ENCODE measurements at places on chromosomes 12 and 14.
A peak's percentile ranks its signal among the peaks of the same experiment; 100 is the strongest.

- no peak for DNase-seq
These were observed 170.6 kb downstream of the MED13L start for GRCh38 chr12:116106870-116107269.

DNA sequence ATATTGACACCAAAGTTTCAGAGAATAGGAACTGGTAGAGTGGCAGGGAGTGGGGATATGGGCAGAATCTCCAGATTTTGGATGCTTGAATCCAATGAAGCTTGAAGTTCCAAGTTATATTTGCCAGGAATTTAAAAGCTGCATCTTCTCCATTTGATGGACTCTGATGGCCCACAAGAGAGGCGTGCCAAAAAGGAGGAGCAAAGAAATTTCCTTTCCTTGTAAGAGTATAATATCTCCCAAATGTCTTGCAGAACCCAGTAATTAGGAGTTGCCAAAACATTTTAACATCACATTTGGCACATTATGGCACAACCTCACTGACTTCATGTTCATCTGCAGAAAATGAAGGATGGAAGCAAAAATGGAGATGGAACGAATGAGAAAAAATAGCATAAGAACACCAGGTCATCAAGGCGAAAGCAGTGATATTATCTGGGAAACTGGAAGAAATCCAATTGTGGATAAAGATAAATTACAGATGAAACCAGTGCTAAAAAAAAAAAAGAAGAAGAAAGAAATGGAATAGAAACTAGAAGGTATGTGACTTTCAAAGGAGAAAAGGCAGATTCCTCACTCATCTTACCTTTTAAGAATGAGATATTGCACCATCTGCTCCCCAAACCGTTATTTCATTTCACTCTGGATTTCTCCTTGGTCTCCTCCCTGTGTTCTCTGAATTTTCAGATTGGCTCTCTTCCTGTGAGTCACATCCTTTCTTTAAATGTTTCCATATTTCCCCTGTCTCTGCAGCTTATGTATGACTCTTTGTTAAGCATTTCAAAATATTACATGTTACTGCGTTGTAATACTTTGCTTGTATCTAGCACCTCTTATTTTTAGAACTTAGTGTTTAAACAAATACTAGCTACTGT is 13.5 kb upstream of the FLRT2 start:
- DNase-seq = no peak

GRCh38 chr14:79413734-79414428 is 797.4 kb downstream of the DIO2 start:
- DNase-seq = no peak

GRCh38 chr14:88422047-88422446 is 36.6 kb downstream of the SPATA7 start:
- DNase-seq = no peak

- DNase-seq = no peak
These were observed 148.6 kb downstream of the ANO4 start for GRCh38 chr12:100942984-100943749.

GRCh38 chr14:69610874-69611171 is 573 bp upstream of the SUSD6 start:
- no peak for DNase-seq

DNA sequence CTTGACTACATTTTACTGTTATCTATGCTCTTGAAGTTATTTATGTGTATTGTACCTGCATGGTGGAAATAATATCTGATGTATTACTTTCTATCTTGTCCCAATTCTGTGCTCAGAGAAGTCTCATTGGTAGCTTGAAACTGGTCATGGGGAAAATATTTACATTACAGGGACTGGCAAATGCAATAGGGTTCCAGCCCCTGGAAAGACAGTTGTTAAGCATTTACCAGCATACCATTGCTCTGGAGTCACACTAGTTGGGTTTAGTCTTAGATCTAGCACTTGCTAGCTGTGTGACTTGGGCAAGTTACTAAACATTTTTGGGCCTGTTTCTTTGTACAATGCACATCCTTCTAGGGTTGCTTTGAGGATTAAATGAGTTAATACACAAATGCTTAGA is 86.3 kb upstream of the NRXN3 start:
- DNase-seq = no peak

- DNase-seq = no peak
These were observed 412.9 kb downstream of the RAD51B start for GRCh38 chr14:68232300-68233055.

DNA sequence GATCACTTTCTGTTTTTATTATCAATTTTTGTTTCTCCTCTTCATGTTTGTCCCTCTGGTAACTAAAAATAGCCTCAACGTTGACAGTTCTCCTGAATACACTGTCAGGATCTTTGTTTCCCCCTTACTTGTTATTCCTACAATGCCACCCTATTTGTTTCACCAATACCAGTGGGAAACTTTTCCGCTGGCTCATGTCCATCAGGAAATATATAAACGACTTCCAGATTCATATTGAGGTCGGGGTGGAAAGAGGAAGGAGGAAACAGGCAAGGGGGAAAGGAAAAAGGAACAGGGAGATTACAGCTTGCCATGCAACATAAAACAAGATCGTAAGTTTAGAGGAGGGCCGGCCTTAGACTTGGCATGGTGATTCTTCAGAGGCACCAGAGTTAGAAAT is 61.7 kb downstream of the BTBD7 start:
- DNase-seq = no peak

GRCh38 chr12:6735448-6736191 is 11.8 kb downstream of the COPS7A start:
- DNase-seq = no peak

- DNase-seq = no peak
These were observed 144.5 kb downstream of the EPS8 start for GRCh38 chr12:15644700-15645099.

GRCh38 chr12:124609041-124609989 is 41.9 kb upstream of the NCOR2 start:
- peak; percentile 77 for DNase-seq

GRCh38 chr14:59570122-59570521 is 6.5 kb downstream of the CCDC175 start:
- no peak for DNase-seq

- DNase-seq = no peak
These were observed 318.9 kb downstream of the SNAPC1 start for GRCh38 chr14:62081012-62081612.

GRCh38 chr12:44431647-44432343 is 444.3 kb downstream of the NELL2 start:
- DNase-seq = no peak

DNA sequence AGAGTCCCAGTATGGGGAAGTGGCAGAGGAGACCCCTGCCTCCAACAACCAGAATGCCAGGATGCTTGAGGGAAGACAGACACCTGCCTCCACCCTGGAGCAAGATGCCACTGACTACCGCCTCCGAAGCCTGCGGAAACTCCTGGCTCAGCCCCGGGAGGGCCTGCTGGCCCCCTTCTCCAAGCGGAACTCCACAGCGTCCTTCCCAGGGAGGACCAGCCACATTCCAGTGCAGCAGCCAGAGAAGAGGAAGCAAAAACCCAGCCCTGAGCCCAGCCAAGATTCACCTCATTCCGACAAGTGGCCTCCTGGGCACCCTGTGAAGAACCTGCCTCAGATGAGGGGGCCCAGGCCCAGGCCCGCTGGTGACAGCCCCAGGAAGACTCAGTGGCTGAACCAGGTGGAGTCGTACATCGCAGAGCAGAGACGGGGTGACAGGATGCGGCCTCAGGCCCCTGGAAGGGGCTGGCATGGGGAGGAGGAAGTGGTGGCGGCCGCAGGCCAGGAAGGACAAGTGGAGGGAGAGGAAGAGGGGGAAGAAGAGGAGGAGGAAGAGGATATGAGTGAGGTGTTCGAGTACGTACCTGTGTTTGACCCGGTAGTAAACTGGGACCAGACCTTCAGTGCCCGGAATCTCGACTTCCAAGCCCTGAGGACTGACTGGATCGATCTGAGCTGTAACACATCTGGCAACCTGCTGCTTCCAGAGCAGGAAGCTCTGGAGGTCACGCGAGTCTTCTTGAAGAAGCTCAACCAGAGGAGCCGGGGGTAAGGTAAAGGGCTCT is 93.7 kb downstream of the B4GALNT3 start:
- no peak for DNase-seq

GRCh38 chr12:105587237-105587636 is 256.7 kb downstream of the C12orf75 start:
- DNase-seq = no peak

DNA sequence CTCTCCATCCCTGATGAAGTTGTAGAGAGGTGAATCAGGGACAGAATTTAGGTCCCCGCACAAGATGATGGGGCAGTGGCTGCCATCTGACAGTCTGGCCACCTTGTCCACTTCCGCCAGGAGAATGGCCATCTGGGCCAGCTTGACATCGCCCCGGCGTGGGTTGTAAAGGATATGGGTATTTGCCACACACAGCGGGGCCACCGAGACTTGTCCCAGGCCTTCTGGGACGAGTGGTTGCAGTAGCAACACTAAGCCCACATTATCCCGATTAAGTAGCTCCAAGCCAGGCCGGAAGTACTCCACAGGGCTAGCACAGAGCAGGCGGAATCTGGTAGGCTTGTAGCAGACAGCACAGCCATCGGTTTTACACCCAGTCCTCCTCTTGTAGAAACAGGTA is 6.2 kb downstream of the ANGEL1 start:
- DNase-seq = no peak

- no peak for DNase-seq
These were observed 260.6 kb upstream of the GARIN6 start for GRCh38 chr12:99386907-99387306.

DNA sequence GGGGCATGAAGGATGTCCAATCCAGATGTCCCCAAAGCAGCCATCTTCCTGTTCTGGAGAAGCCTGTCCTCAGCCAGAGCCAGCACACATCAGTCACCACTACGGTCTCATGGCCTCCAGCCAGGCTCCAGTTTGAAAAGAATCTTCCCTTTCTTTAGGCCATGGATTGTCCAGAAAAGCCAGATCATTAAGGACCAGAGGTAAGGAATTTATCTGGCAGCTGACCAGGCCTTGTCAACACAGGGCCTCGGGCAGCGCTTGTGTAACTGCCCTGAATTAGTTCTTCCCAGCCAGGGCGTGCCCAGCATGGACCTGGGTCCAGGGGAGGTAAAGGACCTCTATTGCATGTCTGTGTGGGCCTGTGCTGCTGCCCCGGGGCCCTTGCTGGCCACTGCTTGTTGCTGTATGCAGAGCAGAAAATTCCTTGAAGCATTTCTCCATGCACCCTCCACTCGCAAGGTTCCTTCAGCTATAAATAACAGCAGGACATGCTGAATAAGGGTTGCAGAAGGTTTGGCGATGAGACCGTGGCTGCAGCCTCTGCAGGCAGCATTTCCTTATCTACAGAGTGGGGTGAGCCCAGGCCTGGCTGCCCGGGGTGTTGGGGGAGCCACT is 21.7 kb upstream of the VPS37B start:
- no peak for DNase-seq

DNA sequence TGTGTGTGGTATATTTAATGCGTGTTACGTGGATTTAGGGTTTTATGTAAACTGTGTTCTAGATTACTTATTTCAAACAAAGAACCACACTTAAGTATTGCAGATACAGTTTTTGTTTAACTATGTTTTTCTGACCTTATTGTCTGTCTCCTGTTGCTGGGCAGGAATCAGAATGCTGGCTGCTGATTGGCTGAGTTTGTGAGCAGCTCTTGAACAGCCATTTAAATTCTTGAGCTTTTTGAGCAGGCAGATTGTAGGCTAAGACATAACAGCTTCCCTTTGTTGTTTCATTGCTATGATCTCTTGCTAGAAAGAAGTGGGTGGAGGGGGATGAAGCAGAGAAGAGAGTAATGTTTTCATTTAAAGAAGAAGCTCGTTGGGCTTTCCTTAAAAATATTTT is 52.2 kb downstream of the ATF7IP start:
- peak; percentile 53 for DNase-seq

- no peak for DNase-seq
These were observed 55.5 kb downstream of the PPM1A start for GRCh38 chr14:60304509-60304908.

DNA sequence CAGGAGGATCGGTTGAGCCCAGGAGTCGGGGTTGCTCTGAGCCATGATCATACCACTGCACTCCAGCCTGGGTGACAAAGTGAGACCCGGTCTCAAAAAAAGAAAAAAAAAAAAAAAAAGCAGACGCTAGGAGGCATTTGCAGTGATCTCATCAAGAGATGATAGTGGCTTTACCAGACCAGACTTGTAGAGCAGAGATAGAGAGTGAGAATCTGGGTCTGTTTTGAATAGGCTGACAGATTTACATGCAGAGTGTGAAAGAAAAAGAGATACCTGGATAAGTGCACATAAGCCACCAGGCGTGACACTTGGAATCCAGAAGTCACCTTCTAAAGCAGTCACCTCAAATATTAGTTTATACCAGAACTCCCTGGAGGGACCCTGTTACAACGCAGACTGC is 21.1 kb upstream of the FLRT2 start:
- no peak for DNase-seq

DNA sequence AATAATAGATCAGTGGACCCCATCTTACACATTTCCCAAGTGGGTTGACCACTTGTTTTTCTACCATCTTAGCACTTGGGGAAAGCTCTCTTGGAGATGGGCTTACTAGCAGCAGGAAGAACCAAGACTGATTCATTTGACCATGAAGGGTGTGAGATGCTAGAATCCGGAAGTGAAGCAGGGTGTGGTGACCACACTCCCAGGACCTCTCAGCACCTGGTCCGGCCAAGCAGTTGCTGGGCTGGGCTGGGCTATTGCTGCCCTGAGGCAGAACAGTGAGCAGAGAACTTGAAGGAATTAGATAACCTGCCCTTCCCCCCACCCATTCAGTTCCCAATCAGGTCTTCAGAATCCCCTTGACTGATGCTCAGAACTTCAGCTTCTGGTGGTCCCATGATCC is 24.4 kb downstream of the ADCY6 start:
- no peak for DNase-seq

GRCh38 chr12:23944067-23944466 is 5.4 kb downstream of the SOX5 start:
- DNase-seq = no peak

GRCh38 chr12:552466-552865 is 92.7 kb downstream of the B4GALNT3 start:
- no peak for DNase-seq

DNA sequence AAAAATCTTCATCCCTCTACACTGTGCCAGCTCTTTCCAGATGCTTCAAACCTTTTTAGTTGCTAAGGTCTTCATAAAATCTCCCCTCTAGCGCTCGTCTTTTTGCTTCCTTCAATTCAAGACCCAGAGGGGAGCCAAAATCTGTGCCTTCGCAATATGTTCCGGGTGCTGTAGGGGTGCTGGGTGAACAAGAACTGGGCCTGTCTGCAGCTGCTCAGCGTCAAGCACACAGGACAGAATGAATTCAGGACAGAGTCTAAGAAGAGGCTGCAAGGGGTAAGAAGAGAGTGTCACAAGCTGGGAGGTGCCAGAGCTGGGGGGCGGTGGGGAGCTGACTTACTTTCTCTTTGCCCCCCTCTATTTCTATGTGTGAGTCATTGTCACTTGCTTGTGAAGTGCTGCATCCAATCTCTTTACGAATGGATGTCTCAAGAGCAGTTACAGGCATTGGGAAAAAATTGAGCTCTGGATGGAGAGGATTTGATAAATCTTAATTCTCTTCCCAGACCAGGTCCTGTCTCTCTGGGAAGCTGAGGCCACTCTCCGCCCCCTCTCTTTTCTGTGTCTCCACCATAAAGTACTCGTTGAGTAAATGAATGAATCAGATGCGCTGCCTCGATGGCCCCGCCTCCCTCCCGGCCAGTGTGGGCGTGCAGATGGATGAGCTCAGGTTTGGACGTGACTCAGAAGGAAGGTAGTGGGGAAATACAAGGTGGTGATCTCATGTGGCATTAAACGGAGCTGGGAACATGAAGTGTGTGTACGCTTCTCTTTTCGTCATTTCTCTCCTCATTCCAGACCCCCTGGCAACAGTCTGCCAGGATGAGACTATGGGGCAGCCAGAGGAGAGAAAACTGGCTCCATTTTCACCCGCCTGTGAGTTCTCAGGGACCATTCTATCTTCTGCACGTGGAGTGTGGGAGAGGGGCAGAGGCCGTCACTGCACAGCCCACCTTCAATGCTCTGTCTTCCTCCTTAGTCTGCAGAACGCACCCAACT is 91.3 kb downstream of the TSPAN9 start:
- no peak for DNase-seq

All from T-helper 9 cell (primary cell).